ENCODE measurements at places on chromosomes 2 and 18.

GRCh38 chr2:240868286-240869108 lies at the start of gene AGXT:
Gene AGXT, plus strand, starts transcription at chr2:240868824. Its CDS starts 42 bp downstream, at chr2:240868866.
- DNase-seq = no peak

DNA sequence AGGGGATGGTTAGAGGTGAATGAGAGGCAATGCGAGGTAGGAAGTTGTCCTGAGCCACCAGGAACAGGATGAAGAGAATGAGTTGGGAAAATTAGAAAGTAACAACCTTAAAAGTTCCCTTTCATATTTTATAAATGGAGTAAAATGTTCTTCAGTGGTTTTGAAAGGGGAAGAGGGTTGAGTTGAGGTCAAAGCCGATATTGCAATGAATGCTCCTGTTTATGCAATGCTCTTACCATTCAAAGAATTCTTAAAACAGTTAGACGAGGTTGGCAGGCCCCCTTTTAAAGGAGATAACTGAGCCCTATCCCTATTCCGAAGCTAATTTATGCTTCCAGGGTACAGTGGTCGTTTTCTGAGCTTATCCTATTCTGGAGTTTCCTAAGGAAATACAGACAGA lies 2110.3 kb upstream of the CELF4 start:
- DNase-seq = no peak

- no peak for DNase-seq
These were observed 166.1 kb downstream of the CLIP4 start for GRCh38 chr2:29281086-29281915.

DNA sequence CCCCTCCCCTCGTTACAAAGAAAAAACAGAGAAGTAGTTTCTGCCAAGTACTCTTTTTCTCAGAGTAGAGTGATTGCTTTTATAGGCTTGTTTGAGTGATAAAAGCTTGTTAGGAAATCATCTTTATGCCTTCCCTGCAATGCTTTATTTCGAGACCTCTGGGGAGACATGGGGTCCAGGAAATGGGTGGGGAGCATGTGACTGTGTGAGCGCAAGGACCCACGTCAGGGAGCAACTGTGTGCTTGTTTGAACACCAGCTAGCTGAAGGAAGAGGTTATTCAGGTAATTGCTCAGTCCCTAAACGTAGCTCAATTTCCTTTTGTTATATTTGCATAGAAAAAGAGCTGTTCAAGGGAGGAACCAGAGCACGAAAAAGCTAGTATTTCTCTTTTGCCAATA lies 187.3 kb downstream of the FAM210A start:
- DNase-seq = no peak

GRCh38 chr2:176166272-176166671 lies 9.2 kb downstream of the HOXD3 start:
- no peak for DNase-seq

- no peak for DNase-seq
These were observed 121.7 kb upstream of the GLI2 start for GRCh38 chr2:120613742-120614571.

GRCh38 chr18:46028536-46028891 lies 43.5 kb downstream of the PSTPIP2 start:
- DNase-seq = no peak

DNA sequence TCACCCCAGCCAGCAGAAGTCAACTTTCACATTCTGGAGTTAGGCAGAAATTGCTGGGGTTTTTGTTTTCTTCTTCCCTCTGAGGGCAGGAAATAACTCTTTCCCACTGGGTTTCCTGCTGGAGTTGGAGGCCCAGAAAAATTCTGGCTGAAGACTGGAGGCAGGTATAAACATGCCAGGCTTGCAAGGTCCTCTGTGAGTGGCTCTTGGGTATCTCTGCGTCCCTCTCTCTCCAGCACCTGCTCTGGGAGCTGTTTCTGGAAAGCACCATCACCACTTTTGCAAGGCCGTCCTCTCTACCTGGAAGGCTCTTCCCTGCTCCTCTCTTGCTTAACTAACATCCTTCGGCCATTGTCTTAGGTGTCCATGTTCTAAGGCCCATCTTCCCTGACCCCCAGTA lies 91.0 kb downstream of the MCFD2 start:
- DNase-seq = no peak

- peak; percentile 1 for DNase-seq
These were observed 7.6 kb downstream of the ESPNL start for GRCh38 chr2:238107525-238108422.

DNA sequence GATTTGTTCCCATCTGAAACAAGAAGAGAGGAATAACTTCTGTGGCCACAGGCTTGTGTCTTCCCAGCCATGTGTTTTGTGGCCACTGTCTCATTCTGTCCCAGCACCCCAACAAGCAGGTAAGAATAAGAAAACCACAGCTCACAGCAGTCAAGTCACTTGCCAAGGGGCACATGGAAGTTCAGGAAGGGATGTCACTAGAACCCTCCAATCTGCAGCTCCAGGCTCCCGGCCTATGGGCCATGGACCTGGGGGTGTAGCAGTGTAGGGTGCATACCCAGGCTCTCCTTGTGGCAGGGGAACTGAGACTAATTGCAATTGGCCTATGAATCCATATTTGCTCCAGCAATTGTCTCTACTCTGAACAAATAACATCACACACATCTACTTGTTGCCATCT lies 112.5 kb downstream of the TFCP2L1 start:
- no peak for DNase-seq

DNA sequence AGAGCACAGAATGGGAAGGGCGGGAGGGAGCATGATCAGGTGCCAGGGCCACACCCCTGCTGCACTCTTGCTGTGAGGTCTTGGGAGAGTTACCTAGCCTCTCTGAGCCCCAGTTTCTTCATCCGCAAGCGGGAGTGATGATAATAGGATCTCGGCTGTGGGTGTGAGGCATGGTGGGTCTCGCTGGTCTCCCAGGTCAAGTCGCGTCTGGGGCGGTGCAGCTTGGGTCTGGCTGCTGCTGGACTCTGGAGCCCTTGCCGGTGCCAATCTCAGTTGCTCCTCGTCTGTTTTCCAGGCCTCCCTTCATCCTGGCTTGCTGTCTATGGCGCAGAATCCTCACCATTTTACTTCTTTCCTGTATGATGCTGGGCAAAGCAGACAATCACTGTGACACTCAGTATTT lies 130.3 kb upstream of the RAB12 start:
- no peak for DNase-seq

DNA sequence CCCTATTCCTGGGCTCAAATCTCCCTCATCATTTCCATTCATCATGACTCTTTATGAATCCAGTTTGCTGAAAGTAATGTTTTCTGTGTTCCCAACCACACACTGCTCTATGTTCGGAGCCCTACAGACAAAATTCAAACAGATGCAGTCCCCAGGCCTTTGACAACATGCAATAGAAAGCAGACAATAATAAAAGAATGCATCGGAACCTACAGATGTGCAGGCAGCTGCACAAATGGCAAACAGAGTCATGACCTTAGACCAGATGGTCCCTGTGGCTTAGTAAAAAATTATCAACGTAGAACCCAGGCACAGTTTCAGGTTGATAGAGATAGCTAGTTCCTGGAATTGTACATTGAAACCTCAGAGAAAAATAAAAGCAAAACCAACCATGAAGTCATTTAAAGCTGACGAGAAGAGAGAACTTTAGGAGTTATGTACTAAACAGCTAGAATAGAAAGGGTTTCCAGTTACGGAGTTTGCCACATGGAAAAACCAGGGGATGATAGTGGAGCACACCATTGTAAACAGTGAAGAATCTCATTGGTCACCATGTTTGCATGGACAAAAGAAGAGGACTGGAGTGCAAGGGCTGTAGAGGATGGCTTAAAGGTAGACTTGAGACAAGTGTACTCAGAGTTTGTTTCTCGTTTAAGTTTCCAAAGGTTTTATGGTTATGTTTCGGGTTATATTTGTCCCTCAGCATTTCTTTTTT lies 23.2 kb upstream of the ACVR1 start:
- DNase-seq = no peak

DNA sequence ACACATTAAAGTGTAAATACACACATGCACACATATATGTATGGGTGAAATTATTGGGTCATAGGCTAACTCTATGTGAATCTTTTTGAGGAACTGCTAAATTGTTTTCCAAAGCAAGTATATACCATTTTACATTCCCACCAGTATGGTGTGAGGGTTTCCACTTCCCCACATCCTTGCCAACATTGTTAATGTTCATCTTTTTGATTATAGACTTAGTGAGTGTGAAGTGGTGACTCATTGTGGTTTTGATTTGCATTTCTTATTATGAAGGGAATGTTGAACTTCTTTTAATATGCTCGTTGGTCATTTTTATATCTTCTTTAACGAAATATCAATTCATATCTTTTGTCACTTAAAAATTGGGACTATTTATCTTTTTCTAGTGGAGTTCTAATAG lies 181.8 kb upstream of the GCFC2 start:
- no peak for DNase-seq

- no peak for DNase-seq
These were observed 269.4 kb upstream of the CCDC68 start for GRCh38 chr18:55228707-55229106.

- DNase-seq = no peak
These were observed 63.2 kb downstream of the SCG2 start for GRCh38 chr2:223538920-223539440.

GRCh38 chr2:150491943-150492342 lies 4.5 kb upstream of the RND3 start:
- no peak for DNase-seq

DNA sequence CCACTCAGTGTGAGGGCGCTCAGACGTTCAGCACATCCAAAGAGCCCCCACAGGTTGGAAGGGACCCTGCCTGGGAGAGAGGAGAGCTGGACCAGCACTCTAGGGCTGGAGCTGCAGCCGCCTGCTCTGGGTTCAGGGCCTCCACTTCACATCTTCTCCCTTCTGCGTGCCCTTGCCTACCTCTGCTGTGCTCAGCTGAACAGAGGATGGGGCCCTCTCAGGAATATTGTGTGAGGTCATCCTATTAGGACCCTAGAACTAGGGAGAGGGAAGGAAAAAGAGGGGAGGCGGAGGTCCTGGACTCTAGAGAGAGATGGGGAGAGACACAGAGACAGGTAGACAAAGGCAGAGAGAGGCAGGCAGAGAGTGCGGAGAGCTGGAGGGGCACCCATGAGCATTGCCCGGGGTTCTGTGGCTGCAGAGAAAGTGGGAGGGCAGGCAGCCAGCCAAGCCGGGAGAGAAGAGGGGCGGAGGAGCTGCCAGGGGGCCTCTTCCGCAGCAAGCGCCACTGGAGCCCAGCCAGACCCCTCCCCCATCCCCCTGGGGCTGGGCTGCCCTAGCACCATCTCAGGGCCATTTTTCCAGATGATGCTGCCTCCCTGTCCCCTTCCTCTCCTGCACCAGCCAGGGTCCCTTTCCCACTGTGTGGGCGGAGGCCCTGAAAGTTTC lies 8.3 kb upstream of the TNS1 start:
- DNase-seq = no peak

- DNase-seq = no peak
These were observed 44.7 kb upstream of the EPB41L3 start for GRCh38 chr18:5588529-5588928.

DNA sequence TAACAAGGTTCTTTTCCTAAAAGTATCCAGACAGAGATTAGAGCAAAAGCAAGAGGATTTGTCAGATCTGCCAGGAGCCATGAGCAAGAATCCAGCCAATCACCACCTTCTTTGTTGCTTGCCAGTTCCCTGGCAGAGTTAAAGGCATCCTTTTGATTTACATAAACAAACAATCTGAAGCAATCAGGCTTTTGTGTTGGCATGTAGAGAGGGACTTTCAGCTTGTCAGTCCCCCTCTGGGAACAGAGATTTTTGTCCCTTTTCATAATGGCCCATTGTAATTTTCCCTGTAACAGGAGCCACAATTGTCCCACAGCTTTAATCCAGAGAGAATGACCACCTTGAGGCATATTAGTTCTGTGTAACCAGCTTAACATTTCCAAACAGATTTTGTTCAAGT lies at the start of gene ERMN:
Gene ERMN (minus strand): TSS at position 39 of the 400 bp plus-strand sequence. CDS start 182 bp downstream, outside the sequence.
- no peak for DNase-seq

- no peak for DNase-seq
These were observed 5.7 kb upstream of the SERPINB2 start for GRCh38 chr18:63881851-63882250.

DNA sequence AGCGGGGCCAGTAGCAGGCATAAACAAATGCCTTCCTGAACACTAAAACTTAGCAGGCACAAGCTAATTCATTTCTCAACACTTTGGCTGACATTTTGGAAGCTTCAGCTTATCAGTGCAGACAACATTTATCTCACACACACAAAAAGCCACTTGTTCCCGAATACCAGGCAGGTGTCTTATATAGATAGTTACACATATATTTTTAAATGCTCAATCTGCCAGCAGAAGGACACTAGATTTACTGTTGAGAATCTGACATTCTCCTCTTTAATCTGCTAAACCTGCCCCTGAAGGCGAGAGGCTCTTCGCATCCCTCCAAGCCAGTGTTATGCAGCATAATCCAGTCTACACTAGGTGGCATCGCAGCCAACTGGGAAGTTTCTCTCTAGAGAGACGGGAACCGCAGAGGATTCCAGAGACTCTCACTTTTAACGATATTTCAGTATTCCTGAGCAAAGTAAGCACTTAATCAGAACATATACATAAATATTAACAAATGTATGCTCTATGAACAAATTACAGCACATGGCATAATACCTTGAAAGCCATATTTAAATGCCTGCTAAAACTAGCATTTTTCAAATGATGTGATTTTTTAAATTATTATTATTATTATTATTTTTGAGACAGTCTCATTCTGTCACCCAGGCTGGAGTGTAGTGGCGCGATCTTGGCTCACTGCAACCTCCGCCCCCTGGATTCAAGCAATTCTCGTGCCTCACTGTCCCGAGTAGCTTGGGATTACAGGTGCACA lies 90.2 kb upstream of the SCG2 start:
- DNase-seq = no peak

DNA sequence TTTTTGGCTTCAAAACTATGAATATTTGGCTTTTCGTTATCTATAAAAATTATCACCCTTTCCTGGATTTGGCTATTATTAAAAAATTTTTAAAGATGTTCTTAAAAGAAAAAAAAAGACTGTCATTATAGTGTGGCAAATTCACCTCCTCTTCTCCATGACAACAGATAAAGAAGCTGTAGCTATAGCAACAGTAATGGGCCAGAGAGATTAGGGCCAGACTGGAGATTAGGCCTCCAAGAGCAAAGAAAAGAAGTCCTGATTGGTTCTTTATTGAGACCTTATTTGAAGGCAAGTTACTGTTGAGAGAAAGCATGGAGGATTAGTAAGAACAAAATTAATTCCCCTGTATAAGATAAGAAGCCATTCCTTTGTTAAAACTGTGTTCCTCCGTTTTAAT lies 812.5 kb downstream of the DCC start:
- DNase-seq = no peak

- no peak for DNase-seq
These were observed 1219.8 kb upstream of the ZEB2 start for GRCh38 chr2:145739681-145740080.

GRCh38 chr2:148548716-148549400 lies 95.7 kb upstream of the EPC2 start:
- DNase-seq = no peak

- no peak for DNase-seq
These were observed 45.2 kb upstream of the B3GNT2 start for GRCh38 chr2:62150597-62151305.
